ENCODE measurements at places on chromosomes 5 and 9.

DNA sequence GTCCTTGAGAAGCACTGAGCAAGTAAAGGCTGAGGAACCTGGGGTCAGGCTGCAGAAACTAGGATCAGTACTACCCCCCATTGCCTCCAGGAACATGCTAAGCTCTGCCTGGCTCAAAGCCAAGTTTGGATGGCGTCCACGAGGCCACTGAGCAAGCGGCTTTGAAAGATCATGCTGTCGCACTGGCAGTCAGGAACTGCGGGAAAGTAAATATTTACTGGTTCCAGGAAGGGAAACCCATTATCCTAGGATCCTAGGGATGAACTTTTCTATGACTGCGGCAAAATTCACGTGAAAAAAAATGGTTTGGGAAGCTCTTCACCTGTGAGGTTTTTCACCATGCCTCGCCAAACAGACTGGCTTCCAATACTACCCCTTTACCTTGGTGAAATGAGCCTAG is 75.3 kb upstream of the PJA2 start:
- peak; percentile 4 for DNase-seq

DNA sequence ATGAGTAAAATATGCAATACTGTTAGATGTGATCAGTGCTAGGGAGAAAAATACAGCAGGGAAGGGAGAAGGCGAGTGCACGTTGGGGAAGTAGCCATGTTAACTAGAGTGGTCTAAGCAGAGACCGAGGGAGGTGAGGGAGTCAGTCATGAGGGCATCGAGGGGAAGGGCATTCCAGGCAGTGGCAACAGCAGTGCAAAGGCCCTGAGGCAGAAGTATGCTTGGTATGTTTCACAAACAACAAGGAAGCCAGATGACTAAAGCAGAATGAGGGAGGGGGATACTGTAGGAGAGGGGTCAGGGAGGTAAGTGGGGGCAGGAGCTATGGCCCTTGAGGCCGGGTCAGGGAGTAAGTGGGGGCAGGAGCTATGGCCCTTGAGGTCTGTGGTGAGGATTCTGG is 123.3 kb upstream of the BOD1 start:
- no peak for DNase-seq

- no peak for DNase-seq
Observed at GRCh38 chr5:39119404-39120051, 45.3 kb upstream of the RICTOR start.

DNA sequence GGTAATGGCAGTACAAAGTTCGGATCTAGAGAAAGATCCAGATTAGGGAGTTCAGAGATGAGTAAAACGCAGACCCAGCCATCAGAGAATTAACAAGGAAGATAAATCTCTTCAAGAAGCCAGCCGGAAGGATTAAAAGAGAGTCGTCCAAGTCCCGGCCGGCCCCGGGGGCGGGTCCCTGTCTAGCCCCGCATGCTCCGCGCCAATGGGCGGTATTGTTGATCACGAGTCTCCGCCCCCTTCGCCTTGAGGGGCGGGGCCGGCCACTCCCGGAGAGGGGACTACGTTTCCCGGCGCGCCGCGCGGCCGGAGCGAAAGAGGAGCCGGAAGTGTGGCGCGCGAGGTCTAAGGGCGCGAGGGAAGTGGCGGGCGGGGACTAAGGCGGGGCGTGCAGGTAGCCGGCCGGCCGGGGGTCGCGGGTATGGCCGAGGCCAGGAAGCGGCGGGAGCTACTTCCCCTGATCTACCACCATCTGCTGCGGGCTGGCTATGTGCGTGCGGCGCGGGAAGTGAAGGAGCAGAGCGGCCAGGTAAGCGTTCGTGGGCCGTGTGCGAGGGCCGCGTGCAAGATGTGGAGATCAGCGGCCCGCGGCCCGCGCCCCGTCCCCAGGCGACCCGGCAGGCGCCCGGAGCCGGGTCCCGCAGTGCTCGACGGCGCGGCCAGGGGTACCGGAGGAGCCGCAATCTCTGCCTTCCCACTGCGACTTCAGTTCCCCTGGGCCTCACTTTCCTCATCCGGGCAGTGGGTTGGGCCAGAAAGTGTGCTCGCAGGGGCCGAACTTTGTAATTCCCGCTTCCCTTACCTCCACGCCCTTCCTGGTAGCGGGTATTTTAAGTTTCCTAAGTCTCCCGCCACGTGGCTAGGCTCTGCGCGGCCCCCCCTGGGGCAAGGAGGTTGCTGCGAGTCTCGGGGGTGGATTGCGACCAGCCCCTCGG is at the start of gene TCOF1:
TCOF1 (plus strand) TSS at position 372 of the 935 bp plus-strand sequence; CDS start at position 422, 50 bp downstream.
- DNase-seq: peak; percentile 98

GRCh38 chr9:93304574-93305496 is 120.9 kb downstream of the WNK2 start:
- DNase-seq: peak; percentile 34
